Stimulated activated CD4-positive, alpha-beta T cell treated with anti-CD3 and anti-CD28 coated beads, Interleukin-12 subunit alpha, Interleukin-12 subunit beta, amount 100 ng/mL, for 24 hours (primary cell): ENCODE measurements at places on chromosomes 6 and 20.

- no peak for DNase-seq
Observed at GRCh38 chr20:19832875-19833274, 74.8 kb downstream of the RIN2 start.

GRCh38 chr6:45371924-45372573, 5.7 kb downstream of the SUPT3H start:
- no peak for DNase-seq

DNA sequence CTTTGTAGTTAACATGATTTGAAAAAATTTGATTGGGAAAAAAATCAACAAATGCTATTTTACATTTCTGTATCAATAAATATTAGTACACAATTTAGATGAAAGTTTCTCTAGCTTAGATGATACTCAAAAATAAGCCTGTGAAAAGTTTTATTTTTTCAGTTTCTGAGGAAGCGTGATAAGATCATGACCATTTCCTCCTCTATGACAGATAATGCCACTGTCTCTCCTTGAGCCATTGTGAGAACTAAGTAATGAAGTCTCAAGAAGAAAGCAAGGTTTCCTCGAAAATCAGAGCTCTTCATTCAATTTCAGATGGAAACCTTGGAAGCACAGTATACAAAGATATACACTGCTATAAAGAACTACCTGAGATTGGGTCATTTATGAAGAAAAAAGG, 395.0 kb downstream of the HDGFL1 start:
- DNase-seq = no peak

- no peak for DNase-seq
Observed at GRCh38 chr6:8953310-8953709, 518.0 kb upstream of the SLC35B3 start.

DNA sequence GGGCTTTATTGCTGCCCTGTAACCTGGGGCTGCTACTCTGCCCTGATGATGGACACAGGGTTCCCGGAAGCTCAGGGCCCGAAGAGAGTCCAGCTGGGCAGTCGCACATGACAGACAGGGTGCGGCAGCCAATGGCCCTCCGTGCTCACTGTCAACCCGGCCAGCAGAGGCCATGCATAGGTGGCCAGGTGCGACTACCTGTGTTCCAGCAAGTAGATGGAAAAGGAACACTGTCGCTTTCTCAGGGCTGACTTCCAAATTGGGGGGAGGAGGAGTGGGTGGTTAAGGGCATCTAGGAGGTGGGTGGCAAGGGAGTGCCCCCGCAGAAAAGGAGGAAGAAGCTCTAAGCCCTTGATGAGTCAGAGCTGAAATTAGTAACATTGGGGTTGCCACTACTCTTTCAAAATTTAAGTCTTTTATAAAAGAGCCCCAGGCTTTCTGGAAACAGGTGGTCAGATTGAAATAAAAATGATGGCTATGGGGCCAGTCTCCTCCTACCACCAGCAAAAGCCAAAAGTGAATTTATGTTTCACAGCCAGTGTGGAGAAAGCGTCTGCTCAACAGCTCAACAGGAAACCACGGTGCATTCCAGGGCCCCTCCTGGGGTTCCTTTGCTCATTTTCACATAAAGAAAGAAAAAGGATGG, 2.3 kb upstream of the RAMACL start:
- DNase-seq = no peak

GRCh38 chr20:57589123-57589727, 28.3 kb downstream of the PCK1 start:
- DNase-seq = no peak

- DNase-seq = no peak
Observed at GRCh38 chr20:33211817-33212424, 5.2 kb upstream of the BPIFA3 start.

- DNase-seq = no peak
Observed at GRCh38 chr6:54910431-54910884, 63.9 kb downstream of the FAM83B start.

DNA sequence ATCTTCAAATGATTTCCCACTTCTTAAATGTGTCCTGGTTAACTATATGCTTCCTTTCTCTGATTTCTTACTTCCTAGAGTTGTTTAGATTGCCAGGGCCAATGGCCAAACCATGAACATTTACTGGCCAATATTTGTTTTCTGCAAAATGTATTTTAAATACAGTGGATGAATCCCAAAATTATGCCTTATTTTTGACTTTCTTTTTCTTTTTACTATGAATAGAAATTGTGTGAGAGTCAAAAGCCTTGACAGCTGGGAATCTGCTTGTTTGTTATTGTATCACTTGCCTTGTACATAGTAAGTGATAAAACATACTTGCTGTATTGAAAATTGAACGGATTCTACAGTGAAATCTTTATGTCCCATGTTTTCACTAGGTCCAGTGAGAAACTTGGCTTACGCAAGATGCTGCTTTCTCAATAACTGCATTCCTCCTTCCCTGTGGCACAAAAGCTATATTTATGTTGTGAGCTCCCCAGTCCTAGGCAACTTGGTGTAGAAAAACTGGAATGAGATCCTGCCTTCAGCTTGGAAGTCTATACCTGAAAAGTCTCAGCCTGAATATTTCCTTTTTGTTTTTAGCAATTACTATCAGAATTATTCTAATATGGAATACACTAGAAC, 295.2 kb downstream of the EPHA7 start:
- DNase-seq = no peak

GRCh38 chr6:6895929-6896328, 211.8 kb upstream of the RREB1 start:
- no peak for DNase-seq

DNA sequence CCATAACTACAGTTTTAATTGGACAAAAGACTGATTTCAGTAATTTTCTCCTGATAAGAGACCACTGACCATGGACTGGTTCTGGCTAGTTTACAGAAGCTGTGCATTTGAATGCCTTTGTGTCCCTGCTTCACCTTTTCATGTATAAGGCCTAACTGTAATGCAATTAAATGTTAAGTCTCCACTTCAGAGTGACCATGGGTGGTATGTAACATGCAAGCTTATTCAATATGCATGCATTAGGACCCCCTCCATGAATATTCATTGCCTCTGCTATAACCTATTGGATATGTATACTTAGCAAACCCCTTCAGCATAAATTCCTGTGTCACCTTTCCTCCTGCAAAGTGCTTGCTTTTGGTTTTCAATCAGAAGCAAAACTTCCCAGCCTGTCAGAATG, 2.2 kb downstream of the UBD start:
- no peak for DNase-seq

DNA sequence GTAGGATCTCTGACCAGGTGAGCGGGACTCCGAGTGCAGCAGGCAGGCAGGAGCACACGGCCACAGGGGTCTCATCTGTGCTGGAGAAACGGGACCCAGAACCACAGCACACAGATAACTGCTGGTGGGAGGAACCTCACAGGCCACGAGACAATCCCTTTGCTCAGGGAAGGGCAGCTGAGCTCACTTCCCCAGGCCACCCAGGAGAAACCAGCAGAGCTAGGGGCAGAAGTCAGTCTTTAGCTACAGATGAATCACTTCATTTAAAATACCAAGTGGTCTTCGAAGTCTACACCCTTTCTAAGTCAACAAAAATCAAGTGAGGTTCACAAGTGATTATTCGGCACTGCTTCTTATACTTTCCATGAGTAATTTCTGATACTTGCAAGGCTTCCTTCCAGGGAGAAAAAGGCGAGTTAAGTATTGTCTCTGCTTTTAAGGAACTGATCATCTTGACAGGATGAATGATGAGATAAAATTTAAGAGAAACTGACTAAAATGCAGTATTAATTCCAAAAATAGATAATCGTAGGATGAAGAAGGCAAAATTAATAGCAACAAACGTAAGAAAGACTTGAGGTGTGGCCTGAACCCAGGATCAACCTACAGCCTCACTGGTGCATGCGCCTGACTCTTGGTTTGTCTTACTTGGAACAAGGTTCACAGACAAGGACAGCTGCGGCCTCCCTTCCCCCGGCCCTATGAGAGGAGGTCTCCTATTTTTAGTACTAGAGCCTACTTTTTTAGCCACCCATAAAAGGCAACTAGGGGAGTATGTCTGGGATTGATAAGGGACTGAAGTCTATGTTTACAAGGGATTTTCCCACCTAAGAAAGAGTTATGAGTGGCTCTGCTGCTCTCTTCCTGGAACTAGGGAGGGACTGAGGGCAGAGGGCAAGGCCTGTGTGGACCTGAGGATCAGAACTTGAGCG, 233.6 kb downstream of the TTLL2 start:
- no peak for DNase-seq

DNA sequence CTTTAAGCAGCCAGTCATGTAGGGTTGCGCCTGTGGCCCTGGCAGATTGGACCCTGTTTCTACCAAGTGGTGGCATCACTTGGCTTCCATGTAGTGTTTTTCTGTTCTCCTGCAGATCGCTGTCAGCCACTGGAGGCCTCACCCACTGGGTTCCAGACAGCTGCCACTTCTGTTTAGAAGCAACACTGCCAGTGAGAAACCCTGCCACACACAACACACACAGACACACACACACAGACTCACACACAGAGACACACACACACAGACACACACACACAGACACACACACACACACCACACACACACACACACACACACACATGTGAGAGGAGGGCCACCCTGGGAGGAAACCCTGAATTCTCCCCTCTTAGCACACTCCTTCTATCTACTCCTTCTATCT, 51.8 kb downstream of the UTRN start:
- DNase-seq = no peak

DNA sequence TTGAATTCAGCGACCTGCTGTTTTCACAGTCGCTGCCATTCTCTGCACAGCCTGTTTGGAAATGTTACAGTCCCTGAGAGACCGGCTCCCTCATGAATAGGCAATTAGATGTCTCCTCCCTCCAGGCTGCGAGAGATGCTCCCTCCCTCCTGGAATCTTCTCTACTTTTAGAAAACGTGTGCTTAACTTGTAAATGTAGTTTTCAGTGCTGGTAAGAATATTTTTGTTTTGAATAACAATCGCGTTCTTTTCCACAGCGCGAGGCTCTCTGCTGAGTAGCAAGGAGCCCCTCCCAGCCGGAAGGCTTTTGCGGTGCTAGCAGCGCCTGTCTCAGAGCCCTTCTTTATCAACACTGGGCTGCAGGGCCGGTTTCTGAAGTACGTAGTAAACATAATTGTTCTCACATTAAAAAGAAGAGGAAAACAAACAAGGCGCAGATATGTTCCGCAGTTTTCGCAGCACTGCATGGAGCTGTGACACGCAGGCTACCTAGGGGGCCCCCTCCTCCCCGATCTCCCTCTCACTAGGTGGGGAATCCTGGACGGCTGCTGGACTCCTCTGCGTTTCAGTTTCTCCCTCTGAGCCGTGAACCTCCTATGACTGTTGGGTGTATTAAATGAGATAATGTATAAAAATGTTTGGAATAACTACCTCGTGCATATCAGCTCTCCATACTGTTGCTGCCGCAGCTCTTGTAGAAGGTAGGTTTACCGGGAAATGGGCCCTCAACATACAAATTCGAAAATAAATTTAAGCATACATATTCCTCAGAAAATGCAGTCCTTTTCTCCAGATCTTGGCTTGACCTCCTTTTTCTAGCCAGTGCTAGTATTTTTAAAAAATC, 79.0 kb upstream of the SPACA1 start:
- no peak for DNase-seq

GRCh38 chr20:44642203-44643153, 9.0 kb downstream of the ADA start:
- no peak for DNase-seq

- no peak for DNase-seq
Observed at GRCh38 chr20:45104786-45105185, 3.9 kb upstream of the KCNS1 start.
